ENCODE measurements at places on chromosomes 6 and 20.

- DNase-seq, result no peak
These were observed 248.8 kb downstream of the TTLL2 start for GRCh38 chr6:167573461-167574215.

DNA sequence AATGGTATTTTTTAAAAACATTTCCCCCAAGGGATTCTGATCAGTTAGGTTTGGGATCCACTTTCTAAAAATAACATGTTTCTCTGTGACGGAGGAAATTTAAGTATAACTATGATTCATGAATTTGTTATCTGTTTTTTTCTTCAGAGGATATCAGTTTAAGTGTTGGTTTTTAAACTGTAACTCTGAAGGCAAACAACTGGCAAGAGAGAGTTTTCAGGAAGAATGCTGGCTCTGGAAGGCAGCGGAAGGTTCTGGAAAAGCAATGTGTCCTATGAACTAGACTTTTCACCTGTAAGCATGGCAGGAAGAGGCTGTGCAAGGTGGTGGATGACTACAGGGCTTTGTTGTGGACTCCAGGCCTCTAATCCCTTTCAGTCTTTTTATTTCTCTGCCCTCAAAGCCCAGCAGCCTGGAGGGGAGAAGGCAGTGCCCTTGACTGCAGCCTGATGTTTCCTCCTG, 153.1 kb downstream of the GMPR start:
- DNase-seq, result no peak

GRCh38 chr20:34163307-34163706, 51.3 kb upstream of the EIF2S2 start:
- DNase-seq, result no peak

- DNase-seq, result no peak
These were observed 21.4 kb upstream of the TRAM2 start for GRCh38 chr6:52598123-52598823.

DNA sequence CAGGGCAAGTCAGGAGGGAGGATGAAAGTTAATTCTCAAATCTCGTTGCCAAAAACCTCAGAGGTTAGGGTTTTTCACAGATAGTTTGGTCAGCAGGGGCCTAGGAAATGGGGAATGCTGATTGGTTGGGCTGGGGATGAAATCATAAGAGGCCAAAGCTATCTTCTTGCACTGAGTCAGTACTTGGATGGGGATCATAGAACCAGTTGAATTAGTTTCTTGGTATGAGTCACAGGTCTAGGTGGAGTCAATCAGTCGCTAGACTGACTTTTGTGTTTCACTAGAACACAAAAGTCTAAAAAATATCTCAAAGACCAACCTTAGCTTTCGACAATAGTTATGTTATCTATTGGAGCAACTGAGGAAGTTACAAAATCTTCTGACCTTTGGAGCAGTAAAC, 368.5 kb downstream of the TBC1D32 start:
- no peak for DNase-seq

GRCh38 chr6:44487586-44487985, 100.1 kb downstream of the CDC5L start:
- no peak for DNase-seq

- DNase-seq, result no peak
These were observed 100.8 kb upstream of the GPR6 start for GRCh38 chr6:109877028-109878004.
